ENCODE measurements at places on chromosomes 12 and 14. TPM values are rescaled to one million over a fixed set of nuclear protein-coding genes. Genes with fewer than 3 reads are reported as not detected.

GRCh38 chr14:53217316-53217994, 64.3 kb upstream of the DDHD1 start:
- DNase-seq = peak; percentile 70

Gene KRT83
- total RNA-seq = not detected

GRCh38 chr12:915090-915489, 34.4 kb downstream of the RAD52 start:
- no peak for DNase-seq

DNA sequence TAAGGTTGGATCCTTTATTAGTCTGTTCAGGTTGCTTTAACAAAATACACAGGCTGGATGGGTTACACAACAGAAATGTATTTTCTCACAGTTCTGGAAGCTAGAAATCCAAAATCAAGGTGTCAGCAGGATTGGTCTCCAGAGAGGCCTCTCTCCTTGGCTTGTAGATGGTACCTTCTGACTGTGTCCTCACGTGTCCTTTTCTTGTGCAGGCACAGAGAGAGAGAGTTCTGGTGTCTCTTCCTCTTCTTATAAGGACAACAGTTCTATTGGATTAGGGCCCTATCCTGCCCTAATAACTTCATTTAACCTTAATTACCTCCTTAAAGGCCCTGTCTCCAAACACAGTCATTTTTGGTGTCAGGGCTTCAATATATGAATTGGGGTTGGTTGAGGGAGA, 4.6 kb upstream of the ANKRD33 start:
- no peak for DNase-seq

GRCh38 chr14:68941820-68942219, 37.3 kb downstream of the ACTN1 start:
- peak; percentile 84 for DNase-seq

DNA sequence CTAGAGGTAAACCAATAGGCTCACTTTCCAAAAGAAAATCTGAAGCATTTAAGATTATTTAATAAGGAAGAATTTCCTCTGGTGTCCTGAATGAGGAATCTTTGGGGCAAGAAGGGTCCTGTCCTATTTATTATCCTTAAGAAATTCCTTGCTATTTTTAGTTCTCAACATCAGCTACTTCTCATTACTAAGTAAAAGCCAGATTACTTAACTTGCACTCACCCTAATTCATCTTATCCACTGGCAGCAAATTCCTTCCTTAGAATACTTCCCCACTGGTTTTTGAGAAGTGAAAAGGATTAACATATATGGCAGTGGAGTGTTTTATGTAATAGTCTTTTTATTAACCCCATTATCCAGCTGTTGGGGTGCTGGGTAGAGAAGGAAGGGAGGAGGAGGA, 767.7 kb downstream of the DIO2 start:
- DNase-seq = no peak

Gene CEBPE
- not detected for total RNA-seq

GRCh38 chr14:89747126-89747525, 207.4 kb downstream of the EFCAB11 start:
- DNase-seq = no peak

Gene TM9SF1
- total RNA-seq = 23.5 TPM

Gene CIDEB
- 6.6 TPM for total RNA-seq

Gene KLRD1
- 0.94 TPM for total RNA-seq

Gene POTEM
- not detected for total RNA-seq

- DNase-seq = no peak
Measured at GRCh38 chr12:51465491-51465890, 40.9 kb downstream of the SLC4A8 start.

DNA sequence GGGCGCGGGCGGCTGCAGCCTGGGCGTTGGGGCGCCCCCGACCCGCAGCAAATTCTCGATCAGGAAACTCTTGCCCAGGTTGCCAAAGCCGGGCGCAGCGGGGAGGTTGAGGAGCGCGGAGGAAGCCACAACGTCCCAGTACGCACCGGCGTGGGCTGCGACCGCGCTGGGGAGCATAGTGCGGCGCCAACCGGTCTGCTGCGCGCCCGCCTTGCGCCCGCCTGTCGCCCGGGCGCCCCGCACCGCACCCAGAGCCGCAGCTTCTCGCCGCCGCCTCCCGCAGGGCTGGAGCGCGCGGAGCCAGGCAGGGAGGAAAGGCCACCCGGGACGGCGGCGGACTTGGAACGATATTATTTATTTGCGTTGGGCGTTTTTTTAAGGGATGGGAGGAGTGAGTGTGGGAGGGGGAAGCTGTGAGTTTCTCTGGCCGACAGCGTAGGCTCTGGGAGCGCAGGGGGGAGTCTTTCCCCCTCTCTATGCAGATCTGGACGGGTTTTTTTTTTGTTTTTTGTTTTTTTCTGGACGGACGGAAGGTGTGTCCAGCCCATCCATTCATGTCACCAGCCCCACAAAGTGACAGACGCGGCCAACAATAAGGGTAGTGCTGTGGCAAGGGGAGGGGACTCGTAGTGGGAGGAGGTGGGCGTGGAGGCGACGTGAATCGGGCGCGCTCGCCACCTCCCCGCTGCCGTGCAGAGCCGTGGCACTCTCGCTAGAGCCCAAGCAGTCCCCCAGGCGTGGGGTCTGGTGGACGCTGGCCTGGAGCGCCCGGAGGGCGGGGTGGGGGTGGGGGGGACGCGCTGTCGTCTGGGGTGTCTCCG, at the start of gene DBX2:
TSS of gene DBX2 (minus strand) at position 349 of the 821 bp plus-strand sequence. CDS start at position 177, 172 bp downstream.
- no peak for DNase-seq

Measured in right atrium auricular region (tissue), 2 donors.